Stimulated activated CD4-positive, alpha-beta T cell treated with anti-CD3 and anti-CD28 coated beads, Interleukin-12 subunit alpha, Interleukin-12 subunit beta, amount 100 ng/mL, for 24 hours (primary cell): ENCODE measurements at places on chromosomes 3 and 15.

GRCh38 chr3:169311381-169311780, 352.1 kb downstream of the MECOM start:
- DNase-seq = no peak

DNA sequence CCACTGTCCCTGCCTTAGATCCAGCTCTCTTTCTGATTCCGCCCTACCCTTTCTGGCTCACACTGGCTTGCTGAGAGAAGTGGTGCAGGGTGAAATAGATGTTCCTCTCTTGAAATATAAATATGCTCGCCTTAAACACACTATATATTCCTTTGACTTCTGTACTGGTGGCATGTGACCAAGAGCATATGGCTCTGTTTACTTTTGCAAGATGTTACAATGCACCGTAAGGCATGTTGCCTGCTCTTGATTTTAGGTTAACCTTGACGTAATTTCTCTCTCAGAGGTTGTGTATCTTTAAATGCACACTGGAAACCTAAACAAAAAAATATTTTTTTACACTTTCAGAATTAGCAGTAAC, 749 bp downstream of the RSRC1 start:
- DNase-seq = no peak

GRCh38 chr3:7112523-7113056, 251.7 kb downstream of the GRM7 start:
- no peak for DNase-seq

DNA sequence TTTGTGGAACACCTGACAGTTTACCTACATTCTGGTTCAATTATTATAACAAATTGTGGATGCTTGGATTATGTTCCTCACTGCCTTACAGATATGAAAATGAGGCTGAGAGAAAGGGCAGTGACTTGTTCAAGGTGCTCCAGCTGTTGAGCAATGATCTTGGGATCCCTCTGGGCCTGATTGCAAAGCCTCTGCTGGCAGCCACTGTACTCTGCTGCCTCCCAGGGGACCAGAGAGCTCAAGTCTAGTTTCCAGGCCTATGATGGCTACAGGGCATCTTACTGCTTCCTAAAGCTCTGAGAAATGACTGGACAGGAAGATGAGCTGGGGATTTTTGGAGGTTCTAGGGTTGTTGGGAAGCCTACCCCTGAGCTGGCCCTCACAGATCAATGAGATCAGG, 2.3 kb upstream of the SHC4 start:
- no peak for DNase-seq

DNA sequence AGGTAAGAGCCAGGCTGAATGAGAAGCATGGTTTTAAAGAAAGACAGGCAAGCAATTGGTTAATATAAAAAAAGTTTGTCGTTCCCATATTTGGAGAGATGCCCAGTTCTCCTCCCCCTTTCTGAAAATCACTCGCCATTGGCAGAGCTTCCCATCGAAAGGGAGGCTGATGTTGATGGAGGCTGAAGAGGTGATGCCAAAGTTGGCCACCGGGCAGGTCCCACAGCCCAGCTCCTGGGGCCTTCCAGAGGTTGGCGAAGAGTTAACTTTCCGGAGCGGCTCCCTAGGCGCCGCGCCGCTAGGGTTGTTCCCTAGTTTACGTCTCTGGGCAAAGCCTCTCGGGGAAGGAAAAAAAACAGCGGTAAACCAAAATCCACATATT, 793 bp downstream of the PCOLCE2 start:
- DNase-seq = no peak

DNA sequence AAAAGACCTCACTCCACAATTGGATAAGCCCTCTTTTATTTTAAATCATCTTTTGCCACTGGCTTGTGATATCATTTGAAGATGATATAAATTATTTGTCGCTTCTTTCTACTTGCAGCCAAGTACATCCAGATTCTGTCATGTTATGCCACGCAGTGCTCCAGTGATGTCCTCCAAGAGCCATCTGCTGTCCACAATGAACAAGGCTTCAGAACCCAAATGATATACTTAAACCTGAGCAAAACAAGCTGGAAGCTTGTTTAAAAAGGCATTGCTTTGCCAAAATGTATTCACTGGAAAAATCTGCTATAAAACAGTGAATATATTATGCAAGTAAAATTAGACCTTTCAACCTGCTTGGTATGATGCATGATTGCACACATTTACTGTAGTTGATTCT, 58.8 kb upstream of the ARL6 start:
- no peak for DNase-seq

DNA sequence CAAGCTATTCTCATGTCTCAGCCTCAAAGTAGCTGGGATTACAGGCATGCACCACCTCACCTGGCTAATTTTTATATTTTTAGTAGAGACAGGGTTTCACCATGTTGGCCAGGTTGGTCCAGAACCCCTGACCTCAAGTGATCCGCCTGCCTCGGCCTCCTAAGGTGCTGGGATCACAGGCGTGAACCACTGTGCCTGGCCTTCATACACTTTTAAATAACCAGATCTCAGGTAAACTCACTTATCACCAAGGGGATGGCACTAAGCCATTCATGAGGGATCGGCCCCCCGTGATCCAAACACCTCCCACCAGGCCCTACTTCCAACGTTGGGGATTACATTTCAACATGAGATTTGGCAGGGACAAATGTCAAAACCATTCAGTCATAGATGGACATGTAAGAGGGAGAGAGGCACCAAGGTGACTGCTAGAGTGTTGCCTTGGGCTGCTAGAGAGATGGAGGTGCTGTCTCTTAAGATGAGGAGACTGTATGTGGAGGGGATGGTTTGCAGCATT, 13.3 kb upstream of the DOCK3 start:
- DNase-seq = no peak

GRCh38 chr15:60731583-60732130, 252.7 kb upstream of the ICE2 start:
- no peak for DNase-seq

- no peak for DNase-seq
Observed at GRCh38 chr3:64070704-64071103, 47.4 kb upstream of the PSMD6 start.
